Dorsolateral prefrontal cortex (tissue), 122 donors: ENCODE measurements at places on chromosomes 1 and 21. TPM values are rescaled to one million over a fixed set of nuclear protein-coding genes. Genes with fewer than 3 reads are reported as not detected.

The SAMD13 gene
- total RNA-seq, result 2.0 TPM

The PTGS2 gene
- total RNA-seq, result 4.1 TPM

The PLA2G4A gene
- total RNA-seq, result 8.0 TPM

The CD2 gene
- not detected for total RNA-seq

The TAS1R1 gene
- 0.28 TPM for total RNA-seq

The TMEM269 gene
- 0.74 TPM for total RNA-seq

The TEKT2 gene
- total RNA-seq, result 1.7 TPM
